ENCODE measurements at places on chromosomes 3 and 15.

- no peak for DNase-seq
Observed at GRCh38 chr3:54873059-54874010, 54.5 kb downstream of the LRTM1 start.

DNA sequence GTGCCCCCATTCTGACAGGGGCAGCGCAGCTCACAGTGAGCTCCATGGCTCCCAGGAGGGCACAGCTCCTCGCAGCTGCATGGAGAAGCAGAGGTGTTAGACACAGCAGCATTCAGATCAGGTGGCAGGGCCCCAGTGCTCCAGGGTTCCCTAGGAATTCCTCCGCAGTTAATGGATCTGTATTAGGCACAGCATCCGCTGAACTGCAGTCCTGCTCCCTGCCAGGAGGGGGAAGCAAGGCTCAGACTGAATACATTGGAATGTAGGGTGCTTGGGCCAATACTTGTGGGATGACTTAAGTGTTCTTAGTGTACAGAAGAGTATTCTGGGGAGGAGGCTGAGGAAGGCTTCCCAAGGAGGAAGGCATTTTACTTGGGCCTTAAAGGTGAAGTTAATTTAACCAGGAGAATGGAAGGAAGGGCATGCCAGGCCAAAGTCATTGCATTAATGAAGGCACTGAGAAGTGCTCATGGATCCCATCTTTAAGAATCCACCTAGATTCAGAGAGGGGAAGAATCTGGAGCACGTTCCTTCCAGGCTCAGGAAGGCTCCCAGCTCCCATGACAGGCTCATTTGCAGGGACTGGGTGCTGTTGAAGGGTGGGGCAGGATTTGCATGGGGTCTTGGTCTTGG is 111.6 kb downstream of the RAB11A start:
- peak; percentile 29 for DNase-seq

DNA sequence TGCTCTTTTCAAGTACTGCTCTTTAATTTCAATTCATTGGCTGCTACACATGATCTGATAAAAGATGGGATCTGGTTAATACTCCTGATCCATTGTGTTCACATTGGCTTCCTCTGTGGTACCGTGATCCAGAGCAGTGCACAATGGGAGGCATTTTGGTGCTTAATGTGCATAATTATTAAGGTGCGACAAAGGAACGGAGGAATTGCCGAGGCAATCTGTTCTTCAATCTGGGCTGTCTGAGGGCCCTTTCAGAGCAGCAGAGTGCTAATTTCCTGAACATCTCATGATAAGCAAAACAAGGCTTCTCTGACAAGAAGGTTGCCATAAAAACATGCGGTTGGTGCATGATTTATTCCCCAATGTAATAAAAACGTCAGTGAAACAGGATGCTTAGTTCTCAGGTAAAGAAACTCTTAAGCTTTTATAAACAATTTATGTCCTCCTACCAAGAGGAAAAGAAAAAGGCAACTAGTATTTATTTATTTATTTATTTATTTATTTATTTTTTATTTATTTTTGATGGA is 64.0 kb upstream of the EPHA3 start:
- no peak for DNase-seq

DNA sequence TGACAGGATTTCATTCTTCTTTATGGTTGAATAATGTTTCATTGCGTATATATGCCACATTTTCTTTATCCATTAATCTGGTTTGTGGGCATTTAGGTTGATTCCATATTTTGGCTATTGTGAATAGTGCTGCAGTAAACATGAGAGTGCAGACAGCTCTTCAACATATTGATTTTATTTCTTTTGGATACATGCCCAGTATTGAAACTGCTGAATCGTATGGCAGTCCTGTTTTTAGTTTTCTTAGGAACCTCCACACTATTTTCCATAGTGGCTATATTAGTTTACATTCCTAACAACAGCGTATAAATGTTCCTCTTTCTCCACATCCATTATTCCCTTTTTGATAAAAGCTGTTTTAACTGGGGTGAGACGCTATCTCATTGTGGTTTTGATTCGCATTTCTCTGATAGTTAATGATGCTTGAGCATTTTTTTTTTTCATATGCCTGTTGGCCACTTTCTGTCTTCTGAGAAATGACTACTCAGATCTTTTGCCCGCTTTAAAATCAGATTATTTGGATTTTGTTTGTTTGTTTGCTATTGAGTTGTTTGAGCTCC is 21.7 kb downstream of the AQP9 start:
- no peak for DNase-seq

DNA sequence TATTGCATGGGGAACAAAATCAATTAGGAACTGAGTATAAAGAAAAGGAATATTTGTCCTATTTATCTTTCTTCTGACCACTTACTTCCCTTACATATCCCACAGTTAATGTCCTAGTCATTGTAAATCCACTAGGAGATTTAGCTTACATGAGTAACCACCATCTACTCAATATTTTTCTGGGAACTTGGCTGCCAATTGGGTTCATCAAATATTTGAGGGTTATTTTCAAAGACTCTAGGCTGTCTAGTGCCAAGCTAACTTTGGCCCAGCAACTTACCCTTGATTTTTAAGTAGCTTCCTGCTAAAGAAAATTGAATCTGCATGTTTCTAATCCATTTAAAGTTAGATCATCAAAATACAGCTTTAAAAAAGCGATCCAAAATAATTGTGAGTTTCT is 362.5 kb upstream of the EPHA3 start:
- no peak for DNase-seq

DNA sequence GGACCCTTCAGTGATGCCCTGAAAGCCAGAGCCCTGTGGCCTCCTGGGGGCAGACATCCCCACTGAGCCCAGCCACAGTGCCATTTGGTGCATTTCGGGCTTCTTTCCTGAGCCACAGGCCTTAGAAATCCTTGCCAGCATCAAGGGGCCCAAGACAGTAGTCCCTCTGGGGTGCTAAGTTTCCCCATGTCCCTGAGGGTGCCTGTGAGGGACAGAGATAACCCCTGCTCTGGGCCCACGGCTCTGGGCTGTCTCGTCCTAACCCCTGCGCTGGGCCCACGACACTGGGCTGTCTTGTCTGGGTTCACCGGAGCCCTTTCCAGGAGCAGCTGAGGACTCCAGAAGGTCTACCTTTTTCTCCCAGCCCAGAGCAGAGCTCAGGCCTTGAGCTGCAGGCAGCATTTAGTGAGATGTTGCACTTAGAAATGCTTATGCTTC is 45.1 kb upstream of the FGD5 start:
- DNase-seq: no peak

GRCh38 chr3:193996221-193996620 is 139.7 kb upstream of the HES1 start:
- no peak for DNase-seq

GRCh38 chr3:6528951-6529350 is 332.0 kb upstream of the GRM7 start:
- no peak for DNase-seq

- DNase-seq: no peak
Observed at GRCh38 chr15:52030010-52030409, 11.0 kb downstream of the MAPK6 start.

GRCh38 chr3:125582707-125583106 is 12.6 kb downstream of the OSBPL11 start:
- no peak for DNase-seq

DNA sequence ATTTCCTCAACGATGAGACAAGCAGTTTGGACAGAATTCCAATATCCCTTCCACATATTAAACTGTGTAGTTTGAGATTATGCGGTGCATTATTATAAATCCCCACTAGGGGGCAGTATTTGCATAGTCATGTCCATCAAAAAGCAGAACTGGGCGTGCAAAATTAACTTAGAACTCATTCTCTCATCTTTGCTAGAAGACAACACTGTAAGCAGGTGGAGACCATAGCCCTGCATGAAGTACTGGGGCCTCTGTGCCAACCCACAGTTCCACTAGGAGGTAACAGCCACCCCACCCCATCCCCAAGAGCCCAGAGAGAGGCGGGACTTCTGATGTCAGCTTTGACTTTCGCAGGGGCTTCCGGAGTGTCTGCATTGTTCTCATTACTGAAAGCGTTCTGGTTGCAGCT is 106.6 kb upstream of the TMC3 start:
- peak; percentile 82 for DNase-seq

DNA sequence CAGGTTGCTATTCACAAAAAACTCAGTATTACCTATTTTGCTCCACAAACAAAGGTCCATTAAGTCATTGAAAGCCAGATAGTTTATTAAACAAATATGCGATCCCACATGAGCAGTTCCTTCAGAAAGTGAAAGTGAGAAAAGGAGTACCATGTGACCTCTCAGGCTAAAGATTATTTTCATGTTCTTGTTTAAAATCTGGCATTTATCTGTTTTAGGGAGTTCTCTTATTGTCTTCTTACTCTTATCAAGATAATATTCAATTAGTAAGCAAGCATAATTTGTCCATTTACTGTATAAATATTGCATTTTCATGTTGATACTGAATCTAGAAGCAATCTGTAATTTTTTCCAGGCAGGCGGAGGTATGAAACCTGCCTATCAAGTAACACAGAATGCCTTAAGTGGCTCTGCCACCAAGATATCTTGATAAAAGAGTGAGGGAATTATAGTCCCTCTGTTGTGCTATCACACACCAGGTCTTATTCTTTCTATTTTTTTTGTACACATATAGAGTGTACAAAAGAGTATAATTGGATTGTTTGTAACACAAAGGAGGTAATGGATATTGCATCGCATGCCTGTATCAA is 20.1 kb upstream of the PLSCR5 start:
- no peak for DNase-seq

- peak; percentile 74 for DNase-seq
Observed at GRCh38 chr3:102229062-102229655, 205.7 kb upstream of the ZPLD1 start.

DNA sequence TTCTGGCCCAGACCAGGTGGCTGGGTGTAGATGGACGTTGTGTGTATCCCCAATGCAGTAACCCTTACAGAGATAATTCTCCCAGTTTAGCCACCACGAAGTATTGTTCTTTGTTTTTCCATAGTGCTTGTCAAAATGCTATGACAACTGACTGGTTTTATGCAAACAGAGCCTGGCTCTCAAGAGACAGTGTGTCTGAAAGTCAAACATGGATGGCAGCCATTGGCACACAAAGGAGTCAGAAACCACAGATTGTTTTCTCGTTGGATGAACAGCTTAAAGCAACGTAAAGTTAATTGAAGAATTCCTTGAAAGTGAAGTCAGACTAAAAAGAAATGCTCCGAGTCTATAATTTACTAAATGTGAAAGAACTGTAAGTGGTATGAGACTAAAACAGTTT is 91.2 kb downstream of the FILIP1L start:
- DNase-seq: no peak

GRCh38 chr3:195839260-195840010 is 27.7 kb upstream of the MUC4 start:
- DNase-seq: no peak

- peak; percentile 88 for DNase-seq
Observed at GRCh38 chr15:67120839-67121643, 55.6 kb downstream of the SMAD3 start.

GRCh38 chr15:99125061-99125891 is 20.4 kb downstream of the SYNM start:
- DNase-seq: no peak

DNA sequence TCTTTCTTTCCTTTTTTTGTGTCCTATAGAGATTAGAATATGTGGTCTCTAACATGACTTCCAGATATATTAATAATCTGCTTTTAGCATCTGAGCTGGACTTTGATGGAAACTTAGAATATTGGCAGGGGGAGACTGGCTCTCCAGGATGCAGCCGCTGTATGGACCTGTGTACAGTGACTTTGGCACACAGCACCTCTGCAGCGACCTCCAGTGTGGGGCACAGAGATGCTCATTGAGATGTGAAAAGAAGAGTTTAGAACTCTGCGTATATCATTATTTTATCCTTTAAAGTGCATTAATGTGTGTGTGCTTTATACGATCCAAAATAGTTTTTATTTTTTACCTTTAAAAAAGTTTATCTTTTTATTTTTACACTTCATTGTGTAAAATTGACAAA is 18.3 kb downstream of the CFAP161 start:
- no peak for DNase-seq

DNA sequence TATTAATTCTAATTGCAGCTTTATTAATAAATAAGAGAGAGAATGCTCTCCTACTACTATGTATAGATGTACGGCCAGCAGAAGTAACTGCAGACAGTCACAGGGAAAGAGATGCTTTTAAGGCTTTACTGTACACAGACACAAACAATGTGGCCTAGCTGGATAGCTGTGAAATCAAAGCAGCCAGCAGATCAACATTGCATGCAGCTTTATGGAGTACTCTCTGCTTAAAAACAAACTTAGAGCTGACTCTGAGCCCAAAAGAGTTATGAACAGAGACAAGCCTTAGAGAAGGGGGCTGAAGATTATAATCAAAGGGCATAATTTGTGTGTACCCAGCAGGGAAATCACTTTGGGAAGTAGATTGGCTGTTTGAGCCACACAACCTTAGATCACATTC is 47.2 kb downstream of the CADM2 start:
- DNase-seq: no peak

DNA sequence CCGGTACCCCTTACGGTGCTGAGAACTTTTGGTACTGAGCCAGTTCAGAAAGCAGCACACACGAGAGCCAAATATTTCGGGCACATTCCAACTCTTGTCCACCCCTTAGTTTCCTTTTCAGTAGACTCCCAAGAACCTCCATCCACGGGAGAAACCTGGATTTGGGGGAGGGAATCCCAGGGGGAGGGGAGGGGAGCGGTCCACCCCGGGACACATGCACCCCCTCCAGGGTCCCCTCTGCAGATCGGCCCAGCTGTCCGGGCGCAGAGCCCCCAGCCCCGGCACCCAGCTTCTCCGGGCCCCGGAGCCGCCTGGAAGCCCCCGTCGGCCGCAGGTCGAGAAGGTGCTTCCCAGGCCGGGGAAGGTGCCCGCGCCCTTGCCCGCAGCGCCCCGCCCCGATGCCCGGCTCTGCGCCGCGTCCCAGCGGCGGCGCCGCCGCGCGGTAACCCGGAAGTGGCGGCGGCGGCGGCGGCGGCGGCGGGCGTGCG is 455 bp upstream of the ABHD17C start:
- DNase-seq: no peak

- DNase-seq: no peak
Observed at GRCh38 chr15:46708226-46708625, 1009.1 kb upstream of the SEMA6D start.

- no peak for DNase-seq
Observed at GRCh38 chr15:53247041-53247708, 457.0 kb upstream of the ONECUT1 start.

All from hindlimb muscle (tissue), 1 donor.